ENCODE measurements at places on chromosomes 13 and 19.
A peak's percentile ranks its signal among the peaks of the same experiment; 100 is the strongest.

DNA sequence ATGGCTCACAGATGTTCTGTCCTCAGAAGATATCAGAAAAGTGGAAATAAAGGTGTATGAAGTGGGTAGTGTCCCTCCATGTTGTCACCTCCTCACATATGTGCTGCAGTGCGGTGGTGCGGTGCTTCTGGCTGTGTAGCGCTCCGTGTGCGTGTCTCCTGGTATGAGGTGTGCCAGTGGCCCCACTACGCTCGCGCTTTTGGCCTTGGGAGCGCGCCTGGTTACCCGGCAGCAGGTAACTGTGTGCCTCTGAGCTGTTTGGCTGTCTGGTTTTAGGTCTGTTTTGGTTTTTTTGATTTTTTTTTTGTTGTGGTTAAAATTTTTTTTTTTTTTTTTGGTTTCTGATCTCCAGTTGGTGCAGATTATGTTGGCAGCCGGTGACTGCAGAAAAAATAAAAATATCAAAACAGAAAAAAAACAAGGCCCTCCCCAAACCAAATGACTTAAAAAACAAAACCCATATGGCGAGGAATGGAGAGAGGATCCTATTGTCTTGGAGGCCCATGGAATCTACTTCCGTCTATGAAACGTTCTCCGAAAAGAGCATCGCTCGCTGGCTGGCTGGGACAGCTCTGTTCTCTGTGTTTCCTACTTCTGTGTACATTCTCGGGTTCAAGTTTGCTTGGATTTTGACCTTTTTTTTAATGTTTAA, 7.9 kb downstream of the HNRNPL start:
- DNase-seq, result no peak

DNA sequence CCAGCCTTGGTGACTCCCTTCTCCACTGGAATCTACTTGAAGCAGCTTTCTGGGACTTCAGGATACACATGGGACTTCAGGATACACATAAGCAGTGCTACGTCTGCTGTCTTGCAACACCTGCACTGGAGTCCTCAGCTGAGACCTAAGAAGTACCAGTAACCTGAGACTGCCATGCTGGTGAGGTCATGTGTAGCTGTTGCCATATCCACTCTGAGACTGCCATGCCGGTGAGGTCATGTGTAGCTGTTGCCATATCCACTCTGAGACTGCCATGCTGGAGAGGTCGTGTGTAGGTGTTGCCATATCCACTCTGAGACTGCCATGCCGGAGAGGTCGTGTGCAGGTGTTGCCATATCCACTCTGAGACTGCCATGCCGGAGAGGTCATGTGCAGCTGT, 937.9 kb downstream of the EFNB2 start:
- no peak for DNase-seq

DNA sequence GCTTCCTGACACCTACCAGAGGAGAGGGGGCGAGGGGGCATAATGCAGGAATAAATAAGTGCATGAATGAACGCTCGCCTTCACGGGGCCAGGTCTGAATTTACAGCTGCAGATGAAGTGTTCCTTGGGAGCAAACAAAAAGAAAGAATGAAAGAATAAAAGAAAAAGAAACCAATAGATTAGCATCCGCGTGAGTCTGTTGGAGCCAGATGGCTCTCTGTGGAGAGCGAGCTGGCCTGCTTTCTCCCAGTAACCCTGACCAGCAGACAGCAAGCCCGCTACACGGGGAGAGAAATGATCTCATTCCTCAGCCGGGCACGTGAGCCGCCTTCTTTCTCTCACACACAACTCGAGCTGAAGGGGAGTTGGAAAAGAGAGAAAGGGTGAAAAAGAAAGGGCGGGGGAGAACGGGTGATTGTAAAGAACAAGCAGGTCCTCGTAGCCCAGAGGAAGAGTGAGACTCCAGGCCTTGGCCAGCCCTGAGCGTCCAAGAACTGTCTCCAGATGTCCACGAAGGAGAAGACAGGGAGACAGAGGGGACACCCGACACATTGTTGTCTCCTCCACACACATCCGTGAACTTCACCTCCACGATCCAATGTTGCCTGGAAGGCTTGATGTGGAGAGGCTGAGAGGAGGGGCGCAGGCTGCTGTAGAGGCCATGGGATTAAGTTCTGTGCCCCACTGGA, 81.4 kb downstream of the RNASEH2B start:
- DNase-seq, result no peak

GRCh38 chr19:49445997-49446396, 4.7 kb upstream of the SLC17A7 start:
- no peak for DNase-seq

DNA sequence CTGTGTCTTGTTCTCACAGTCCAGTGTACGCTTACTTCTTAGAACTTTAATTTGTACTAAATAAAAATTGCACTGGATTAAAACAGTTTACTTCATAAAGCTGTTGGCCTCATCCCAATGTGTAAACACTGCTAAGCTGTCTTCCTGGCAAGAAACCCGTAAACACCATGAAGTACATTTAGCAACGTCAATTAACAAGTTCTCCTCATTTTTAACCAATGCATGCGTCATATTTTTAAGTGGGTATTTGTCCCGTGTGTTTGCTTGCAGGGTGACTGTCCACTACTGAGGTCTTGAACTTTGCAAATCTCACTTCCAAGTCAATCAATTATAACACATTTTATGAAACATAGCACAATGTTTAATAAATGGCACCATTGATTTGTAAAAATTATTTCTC, 28.2 kb downstream of the LAIR2 start:
- DNase-seq, result no peak

DNA sequence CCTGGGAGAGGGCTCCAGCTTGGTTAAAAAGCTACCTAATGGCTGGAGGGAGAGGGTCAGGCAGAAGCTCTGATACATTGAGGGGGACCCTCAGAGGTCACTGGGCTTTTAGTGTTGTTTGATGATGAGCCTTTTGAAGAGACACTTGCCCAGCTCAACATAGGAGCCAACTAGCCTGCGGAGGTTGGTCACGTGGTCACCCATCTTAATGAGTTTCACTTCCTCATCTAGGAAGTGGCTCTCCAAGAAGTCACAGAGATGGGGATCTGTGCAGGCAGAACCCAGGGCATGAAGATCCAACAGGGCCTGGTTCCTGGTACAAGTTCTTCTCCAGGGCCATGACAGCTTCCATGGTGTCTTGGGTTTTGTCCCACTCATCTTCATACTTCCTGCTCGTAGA, 33.4 kb downstream of the IPO5 start:
- no peak for DNase-seq

GRCh38 chr19:46493236-46494145, 2.2 kb downstream of the PNMA8B start:
- peak; percentile 36 for DNase-seq

GRCh38 chr13:105167385-105167784, 1368.1 kb downstream of the EFNB2 start:
- no peak for DNase-seq

- DNase-seq, result no peak
These were observed 9.0 kb downstream of the KLK13 start for GRCh38 chr19:51055866-51056265.

GRCh38 chr19:33458807-33459206, 62.8 kb downstream of the PEPD start:
- DNase-seq, result no peak

- DNase-seq, result no peak
These were observed 9.5 kb downstream of the GPR32 start for GRCh38 chr19:50779504-50780457.

- DNase-seq, result no peak
These were observed 163.0 kb downstream of the EFNB2 start for GRCh38 chr13:106372199-106373155.

DNA sequence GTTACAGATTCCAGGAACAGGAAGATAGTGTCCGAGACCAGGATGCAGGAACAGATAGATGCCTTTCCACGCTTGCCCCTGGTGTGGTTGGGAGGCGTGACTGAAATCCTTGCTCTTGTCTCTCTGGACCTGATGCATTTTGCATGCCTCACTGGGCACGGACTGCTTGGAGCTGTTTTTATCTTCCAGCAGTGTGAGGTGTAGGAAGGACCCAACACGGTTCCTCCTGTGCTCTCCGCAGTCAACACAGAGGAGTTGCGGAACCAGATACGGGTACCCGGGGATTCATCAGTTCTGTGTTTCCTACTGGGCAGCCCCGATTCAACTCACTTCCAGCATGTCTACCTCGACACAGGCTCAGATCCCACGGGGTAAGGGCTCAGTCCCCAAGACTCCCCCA, 6.5 kb downstream of the DOT1L start:
- no peak for DNase-seq

DNA sequence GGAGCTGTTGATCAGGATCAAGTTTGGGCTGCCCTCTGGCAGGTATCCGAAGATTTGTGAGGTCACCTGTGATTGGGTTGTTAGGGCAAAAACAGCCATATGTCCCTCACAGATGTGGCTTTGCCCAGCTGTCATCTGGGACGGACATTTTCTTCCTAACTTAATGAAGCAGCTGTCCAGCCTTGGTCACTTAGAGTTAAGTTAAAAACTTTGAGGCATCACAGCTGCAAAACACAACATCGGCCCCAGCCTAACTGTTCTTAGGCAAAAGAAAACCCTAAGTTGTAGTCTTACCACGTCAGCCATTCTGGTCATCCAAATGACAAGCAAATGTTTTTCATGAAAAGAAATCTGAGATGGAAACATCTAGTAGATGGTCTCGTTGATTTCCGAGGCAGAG, 318.4 kb downstream of the DCLK1 start:
- DNase-seq, result no peak

GRCh38 chr19:45090034-45090433, 2.9 kb upstream of the PPP1R37 start:
- no peak for DNase-seq

DNA sequence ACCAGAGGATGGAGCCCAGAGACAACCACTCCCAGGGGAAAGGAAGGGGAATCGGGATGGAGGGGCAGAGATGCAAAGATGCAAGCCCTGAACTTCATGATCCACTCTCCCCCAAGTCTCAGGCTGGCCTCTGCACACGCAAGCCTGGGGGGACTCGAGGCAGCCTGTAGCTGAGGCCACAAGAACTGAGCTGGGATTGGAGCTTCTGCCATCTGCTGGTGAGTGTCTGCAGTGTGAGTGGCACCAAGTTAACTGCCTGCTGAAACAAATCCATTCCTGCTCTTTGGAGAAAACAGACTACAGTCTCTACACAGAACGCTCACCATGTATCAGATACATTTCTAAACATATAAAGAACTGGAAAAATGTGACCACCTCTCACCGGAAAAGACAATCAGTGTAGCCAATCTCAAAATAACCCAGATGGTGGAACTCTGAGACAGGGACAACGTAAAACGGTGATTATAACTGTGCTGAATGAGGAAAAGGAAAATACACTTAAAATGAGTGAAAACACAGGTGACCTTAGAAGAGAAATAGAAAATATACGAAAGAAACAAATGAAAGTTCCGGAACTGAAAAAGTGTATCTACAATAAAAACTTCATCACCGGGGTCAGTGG, 62.1 kb downstream of the KLF2 start:
- no peak for DNase-seq

GRCh38 chr13:20191311-20192157, 1.2 kb downstream of the GJB2 start:
- no peak for DNase-seq

GRCh38 chr13:75341028-75341427, 140.9 kb downstream of the TBC1D4 start:
- DNase-seq, result no peak

- DNase-seq, result no peak
These were observed 10.0 kb downstream of the KLC3 start for GRCh38 chr19:45350477-45351058.

- DNase-seq, result no peak
These were observed 87.8 kb upstream of the KLF5 start for GRCh38 chr13:72970956-72971355.

GRCh38 chr13:79413521-79413920, 7.5 kb upstream of the RBM26 start:
- DNase-seq, result no peak

DNA sequence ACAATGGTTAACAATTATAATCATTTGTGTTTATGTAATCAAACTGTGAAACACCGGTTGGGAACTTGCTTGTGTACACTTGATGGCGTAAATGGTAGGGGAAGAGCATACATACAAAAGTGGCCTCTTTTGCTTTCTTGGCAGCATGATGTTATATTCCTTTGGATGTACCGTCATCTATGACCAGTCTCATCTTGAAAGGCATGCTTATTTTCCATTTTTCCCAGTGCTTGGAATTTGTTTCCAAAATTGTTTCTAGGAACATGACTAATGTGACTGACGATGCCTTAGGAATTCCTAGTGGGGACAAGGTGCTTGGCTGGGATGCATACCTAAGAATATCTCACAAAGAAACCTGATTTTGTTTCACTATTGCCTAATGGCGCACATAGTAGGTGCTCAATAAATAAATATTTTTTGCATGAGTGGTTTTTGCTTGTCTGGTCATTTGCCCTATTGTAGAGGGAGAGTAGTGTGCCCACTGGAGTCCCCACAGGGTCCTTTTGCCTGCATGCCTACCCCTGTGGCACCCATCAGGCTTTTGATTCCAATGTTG, 45.5 kb downstream of the SAE1 start:
- no peak for DNase-seq

GRCh38 chr13:80550971-80551441, 210.1 kb upstream of the SPRY2 start:
- no peak for DNase-seq

GRCh38 chr19:1252221-1252820, 3.9 kb downstream of the MIDN start:
- DNase-seq, result peak; percentile 42

- no peak for DNase-seq
These were observed 1047.9 kb upstream of the SLC10A2 start for GRCh38 chr13:104114101-104114500.

DNA sequence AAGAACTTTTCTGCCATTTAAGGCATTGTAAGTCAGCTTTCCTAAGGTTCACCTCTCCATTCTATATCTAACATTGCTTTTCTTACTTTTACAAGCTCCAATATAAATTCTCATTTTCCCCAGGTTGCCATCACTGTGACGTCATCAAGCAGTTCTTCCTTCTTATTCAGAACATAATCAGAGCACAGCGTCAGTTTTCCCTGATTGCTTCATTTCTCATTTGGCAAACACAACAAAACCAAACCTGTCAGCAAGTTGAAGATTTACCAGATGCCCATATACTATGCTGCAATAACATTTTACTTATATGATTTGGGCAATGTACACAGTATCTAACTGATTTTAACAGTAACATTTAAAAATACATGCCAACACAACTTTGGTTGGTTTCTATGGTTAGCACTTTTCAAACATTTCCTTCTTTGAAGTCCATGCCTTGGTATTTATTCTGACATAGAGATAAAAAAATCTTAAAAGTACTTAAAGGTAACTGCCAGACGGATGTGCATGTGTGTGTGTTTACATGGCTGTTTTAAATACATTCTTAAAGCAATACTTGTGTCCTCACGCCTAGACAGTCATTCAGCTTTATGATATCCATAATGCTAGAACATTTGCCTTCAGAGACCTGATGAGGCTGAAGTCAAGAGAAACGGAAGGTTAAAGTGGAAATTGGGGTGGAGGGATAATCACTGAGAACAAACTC, 264.0 kb downstream of the KLF12 start:
- no peak for DNase-seq

Measured in stimulated activated CD4-positive, alpha-beta T cell treated with anti-CD3 and anti-CD28 coated beads, Interleukin-12 subunit alpha, Interleukin-12 subunit beta, amount 100 ng/mL, for 4 hours (primary cell).